ENCODE measurements at places on chromosomes 4 and X.

- peak; percentile 41 for DNase-seq
Observed at GRCh38 chrX:109732017-109732801, 848 bp downstream of the ACSL4 start.

DNA sequence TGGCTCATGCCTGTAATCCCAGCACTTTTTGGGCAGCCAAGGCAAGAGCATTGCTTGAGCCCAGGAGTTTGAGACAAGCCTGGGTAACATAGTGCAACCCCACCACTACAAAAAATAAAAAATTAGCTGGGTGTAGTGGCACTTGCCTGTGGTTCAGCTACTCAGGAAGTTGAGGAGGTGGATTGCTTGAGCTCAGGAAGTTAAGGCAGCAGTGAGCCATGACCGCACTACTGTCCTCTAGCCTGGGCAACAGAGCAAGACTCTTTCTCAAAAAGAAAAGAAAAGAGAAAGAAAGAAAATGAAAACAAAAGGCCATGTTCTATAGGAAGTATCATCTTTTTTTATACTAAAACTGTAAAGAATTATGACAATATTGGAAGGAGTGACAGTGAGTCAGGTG lies 38.5 kb downstream of the NEK1 start:
- no peak for DNase-seq

DNA sequence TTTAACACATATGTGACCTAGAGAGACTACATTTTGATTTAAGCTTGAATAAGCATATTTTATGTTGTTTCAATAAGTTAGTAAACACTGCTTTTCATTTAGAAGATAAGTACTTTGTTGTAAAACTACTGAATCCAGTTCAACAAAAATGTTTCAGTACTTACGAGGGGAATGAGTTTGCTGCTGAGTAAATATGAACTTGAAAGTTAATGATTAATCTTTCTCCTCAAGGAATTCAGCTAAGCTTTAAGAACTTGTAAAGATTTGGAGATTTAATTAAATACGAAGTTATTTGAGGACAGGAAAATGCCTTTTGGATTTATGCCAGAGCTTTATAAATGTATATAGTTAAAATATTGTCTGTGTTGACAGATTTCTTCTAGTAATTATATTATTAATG lies 933.0 kb upstream of the LCORL start:
- no peak for DNase-seq

DNA sequence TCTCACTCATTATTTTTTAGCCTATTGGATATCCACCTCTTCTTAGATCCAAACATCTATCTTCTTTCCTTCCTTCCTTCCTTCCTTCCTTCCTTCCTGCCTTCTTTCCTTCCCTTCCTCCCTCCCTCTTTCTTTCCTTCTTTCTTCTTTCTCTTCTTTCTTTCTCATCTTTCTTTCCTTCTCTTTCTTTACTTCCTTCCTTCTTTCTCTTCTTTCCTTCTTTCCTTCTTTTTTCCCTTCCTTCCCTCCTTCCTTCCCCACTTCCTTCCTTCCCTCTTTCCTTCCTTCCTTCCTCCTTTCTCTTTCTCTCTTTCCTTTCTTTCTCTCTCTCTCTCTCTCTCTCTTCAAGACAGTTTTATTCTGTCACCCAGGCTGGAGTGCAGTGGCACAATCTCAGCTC lies 1239.8 kb downstream of the PCDH7 start:
- DNase-seq, result no peak

DNA sequence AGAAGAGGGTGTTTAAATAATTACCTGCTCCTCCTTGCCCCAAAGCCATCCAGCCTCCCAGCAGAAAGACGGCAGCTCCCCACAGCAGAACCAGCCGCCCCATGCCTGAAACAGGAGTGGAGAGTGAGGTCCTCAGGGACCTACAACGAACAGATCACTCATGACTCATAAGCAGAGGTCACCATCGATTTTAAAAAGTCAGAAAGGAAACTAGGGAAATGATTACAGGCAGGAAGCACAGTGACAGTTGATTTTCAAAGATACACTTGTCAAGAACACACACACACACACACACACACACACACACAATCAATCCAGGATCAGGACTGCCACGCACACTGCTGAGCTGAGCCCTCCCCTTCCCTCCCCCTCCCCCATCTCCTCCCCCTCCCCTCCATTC lies at the start of gene CRLF2:
Gene CRLF2 (minus strand): TSS at position 118 of the 400 bp plus-strand sequence. CDS start 15 bp downstream, at position 103.
- peak; percentile 41 for DNase-seq

DNA sequence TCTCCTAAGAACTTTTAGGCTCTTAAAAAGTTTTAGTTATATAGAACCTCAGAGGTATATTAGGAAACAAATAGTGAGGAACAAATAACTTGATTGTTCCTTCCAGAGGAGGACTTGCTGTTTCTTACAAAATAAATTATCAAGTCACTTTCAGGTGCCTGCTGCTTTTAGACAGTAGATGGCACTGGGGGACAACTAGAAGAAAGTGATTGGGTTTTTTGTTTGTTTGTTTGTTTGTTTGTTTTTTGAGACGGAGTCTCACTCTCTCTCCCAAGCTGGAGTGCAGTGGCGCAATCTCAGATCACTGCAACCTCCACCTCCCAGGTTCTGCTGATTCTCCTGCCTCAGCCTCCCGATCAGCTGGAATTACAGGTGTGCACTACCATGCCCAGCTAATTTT lies 35.4 kb upstream of the CDKL5 start:
- no peak for DNase-seq

DNA sequence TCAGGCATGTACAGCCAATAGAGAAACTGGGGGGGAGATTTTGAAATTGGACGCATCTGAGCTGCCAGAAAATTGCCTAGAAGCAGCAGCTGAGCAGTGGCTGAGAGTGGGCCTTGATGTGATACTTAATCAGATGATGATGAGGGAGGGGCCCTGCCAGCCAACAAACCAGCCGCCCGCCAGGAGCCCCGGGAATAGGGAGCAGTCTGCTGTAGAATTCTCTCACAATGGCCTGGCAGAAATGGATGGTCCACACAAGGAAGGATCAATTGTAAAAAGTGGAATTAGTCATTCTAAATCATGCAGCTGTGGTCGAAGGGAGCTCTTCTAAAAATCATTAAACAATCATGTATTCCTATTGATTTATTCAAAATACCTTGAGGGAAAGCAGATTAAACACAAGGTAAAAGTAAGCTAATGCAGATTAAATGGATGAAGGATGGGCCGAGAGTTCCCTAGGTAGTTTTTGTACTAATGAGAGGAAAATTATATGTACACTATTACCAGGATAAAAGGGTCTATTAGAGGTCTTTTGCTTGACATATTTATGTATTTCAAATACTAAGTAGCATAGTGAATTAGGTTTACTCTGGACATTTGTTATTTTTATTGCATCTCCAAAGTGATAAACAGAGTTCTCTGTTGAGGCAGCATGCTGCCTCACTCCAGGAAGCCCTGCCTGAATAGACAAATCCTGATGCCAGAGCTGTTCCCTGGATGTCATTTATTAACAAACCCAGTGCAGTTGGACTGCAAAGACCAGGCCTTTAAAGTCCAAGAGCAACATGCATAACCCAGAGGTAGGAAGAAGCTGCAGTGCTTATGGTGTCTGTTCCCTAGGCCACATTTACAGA lies 91.3 kb downstream of the NKX6-1 start:
- DNase-seq, result no peak

DNA sequence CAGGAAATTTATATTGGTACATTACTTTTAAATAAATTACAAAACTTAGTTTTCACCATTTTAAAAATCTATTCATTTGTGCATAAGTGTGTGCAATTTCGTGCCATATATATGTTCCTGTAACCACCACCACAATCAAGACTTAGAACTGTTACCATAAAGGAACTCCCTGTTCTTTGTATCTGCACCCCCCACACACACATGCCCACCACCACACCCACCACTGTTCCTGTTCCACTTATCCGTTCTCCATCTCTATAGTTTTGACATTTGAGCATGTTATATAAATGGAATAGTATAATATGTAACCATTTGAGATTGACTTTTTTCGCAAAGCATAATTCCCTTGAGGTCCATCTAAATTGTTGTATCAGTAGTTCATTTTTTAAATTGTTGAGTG lies 73.7 kb downstream of the TAF1 start:
- DNase-seq, result no peak

- no peak for DNase-seq
Observed at GRCh38 chrX:48966796-48967579, 4.7 kb downstream of the KCND1 start.

GRCh38 chrX:15816886-15817285 lies 26.6 kb downstream of the ZRSR2 start:
- DNase-seq, result peak; percentile 66

- DNase-seq, result no peak
Observed at GRCh38 chr4:178556796-178557195, 1114.6 kb upstream of the AGA start.

GRCh38 chrX:123682186-123682585 lies 50.7 kb downstream of the THOC2 start:
- no peak for DNase-seq

DNA sequence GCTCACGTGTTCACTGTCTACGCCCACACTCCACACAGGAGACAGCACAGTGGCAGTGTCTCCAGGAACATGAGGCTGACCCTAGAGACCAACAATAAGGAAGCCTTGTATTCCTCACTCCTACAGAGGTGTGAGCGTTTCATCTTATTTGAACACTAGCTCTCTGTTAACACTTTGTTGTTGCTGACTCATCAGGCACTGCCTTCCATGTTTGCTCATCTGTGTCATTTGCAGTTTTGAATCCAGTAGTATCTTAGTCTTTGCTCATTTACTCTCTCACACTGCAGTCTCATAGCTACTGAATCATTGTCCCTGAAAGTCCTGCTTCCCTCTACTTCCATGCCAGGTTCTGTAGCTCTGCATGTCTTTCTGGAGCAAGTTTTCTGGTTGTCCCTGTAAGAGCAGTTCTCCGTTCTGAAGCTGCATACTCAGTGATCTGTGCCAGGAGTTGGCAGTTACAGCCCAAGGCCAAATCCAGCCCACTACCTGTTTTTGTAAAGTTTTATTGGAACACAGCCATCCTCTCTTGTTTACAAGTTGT lies 80.3 kb upstream of the DCLK2 start:
- DNase-seq, result no peak

GRCh38 chr4:184655889-184656869 lies 6.6 kb downstream of the PRIMPOL start:
- no peak for DNase-seq

DNA sequence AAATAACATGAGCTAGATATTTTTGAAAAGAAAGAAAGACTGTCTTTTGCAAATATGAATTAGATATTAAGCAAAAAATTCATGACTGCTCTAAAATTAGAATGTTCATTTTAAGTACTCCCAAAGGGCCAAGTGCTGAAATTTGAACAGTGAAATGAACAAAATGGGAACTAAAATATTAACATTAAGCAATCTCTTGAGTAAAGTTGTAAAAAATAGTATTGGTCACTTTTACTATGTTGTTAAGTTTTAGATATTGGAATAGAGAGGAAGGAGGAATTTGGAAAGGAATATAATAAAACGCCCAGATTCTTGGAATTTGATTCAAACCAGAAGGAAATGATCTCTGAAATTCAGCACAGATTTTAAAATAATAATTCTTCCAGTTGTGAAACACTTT lies 125.9 kb upstream of the ANK2 start:
- DNase-seq, result no peak

DNA sequence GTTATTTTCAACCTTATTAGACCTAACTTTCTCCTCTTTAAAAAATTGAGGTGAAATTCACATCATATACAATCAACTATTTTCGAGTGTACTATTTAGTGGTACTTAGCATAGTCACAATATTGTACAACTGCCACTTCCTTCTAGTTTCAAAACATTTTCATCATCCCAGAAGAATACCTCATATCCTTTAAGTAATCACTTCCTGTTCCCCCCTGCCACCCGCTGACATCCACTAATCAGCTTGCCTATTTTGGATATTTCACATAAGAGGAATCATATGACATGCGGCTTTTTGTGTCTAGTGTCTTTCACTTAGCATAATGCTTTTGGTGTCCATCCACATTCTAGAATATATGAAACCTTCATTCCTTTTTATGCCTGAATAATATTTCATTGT lies 10.0 kb upstream of the PPA2 start:
- no peak for DNase-seq
